Tracheal epithelial cell (primary cell): ENCODE measurements at places on chromosomes 7 and 10. TPM values are rescaled to one million over a fixed set of nuclear protein-coding genes. Genes with fewer than 3 reads are reported as not detected.

Gene SLC25A28
- 12.4 and 13.5 TPM in 2 replicates for total RNA-seq

Gene METTL2B
- 44.5 and 52.8 TPM in 2 replicates for total RNA-seq

Gene NUTM2A
- 0.24 and 1.9 TPM in 2 replicates for total RNA-seq

Gene RAB19
- 1.4 TPM in 1 of 2 replicates, not detected in the other for total RNA-seq

Gene SPACDR
- 0.48 and 0.85 TPM in 2 replicates for total RNA-seq

Gene SHH
- 0.21 and 0.72 TPM in 2 replicates for total RNA-seq

Gene ZNF282
- 28.9 and 32.6 TPM in 2 replicates for total RNA-seq

Gene WIPF3
- total RNA-seq: under 0.01 and 0.21 TPM in 2 replicates

Gene C1QL3
- total RNA-seq: 0.48 TPM in 1 of 2 replicates, not detected in the other

Gene AOAH
- total RNA-seq: 0.24 TPM in 1 of 2 replicates, not detected in the other

Gene GPR85
- total RNA-seq: 0.48 and 1.1 TPM in 2 replicates

Gene CASD1
- total RNA-seq: 8.9 and 9.6 TPM in 2 replicates

Gene C10orf62
- total RNA-seq: not detected in 2 replicates

Gene NANOS1
- 0.64 and 1.7 TPM in 2 replicates for total RNA-seq

Gene DPCD
- 23.2 and 34.0 TPM in 2 replicates for total RNA-seq

Gene CHRM2
- 0.24 TPM in 1 of 2 replicates, not detected in the other for total RNA-seq

Gene PALD1
- 0.21 and 0.96 TPM in 2 replicates for total RNA-seq

Gene DNTT
- total RNA-seq: not detected in 2 replicates

Gene HSPA12A
- total RNA-seq: 0.64 and 6.0 TPM in 2 replicates

Gene CALML5
- 4.3 TPM in 1 of 2 replicates, not detected in the other for total RNA-seq

Gene NKX2-3
- not detected in 2 replicates for total RNA-seq

Gene PRPS1L1
- not detected in 2 replicates for total RNA-seq

Gene ARID5B
- 6.7 and 8.3 TPM in 2 replicates for total RNA-seq

Gene SCART1
- total RNA-seq: 0.43 and 1.4 TPM in 2 replicates
